CD4-positive, alpha-beta memory T cell (primary cell): ENCODE measurements at places on chromosomes 2 and 18. TPM values are rescaled to one million over a fixed set of nuclear protein-coding genes. Genes with fewer than 3 reads are reported as not detected.

The PAIP2B gene
- total RNA-seq: 9.9 TPM

The IL18R1 gene
- 11.0 TPM for total RNA-seq

The PRKAG3 gene
- not detected for total RNA-seq

The ANKRD30BL gene
- not detected for total RNA-seq

GRCh38 chr2:25936889-25937545, 45.3 kb downstream of the KIF3C start:
- no peak for DNase-seq

GRCh38 chr18:35703043-35703688, 121.6 kb downstream of the GALNT1 start:
- DNase-seq: no peak

GRCh38 chr2:42249284-42249683, 80.1 kb downstream of the EML4 start:
- no peak for DNase-seq

GRCh38 chr2:180618570-180618969, 361.8 kb upstream of the UBE2E3 start:
- DNase-seq: no peak

DNA sequence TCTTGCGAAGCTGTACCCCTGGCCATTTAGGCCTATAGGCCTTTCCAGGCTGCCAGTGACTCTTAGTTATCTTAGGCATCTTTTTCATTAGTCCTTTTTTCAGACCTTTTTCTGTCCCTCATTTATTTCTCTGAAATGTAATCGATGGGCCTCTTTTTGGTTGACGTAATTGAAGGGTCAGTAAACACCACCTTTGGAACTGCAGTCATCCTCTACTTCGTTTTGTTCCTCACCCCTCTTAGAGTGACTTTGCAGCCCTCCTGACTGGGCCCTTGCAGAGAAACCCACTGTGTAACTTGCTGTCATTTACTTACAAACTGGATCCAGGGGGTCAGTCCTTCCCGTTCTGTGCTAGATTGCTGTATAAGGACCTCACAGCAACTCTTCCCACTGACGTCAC, 23.2 kb downstream of the CENPO start:
- no peak for DNase-seq

DNA sequence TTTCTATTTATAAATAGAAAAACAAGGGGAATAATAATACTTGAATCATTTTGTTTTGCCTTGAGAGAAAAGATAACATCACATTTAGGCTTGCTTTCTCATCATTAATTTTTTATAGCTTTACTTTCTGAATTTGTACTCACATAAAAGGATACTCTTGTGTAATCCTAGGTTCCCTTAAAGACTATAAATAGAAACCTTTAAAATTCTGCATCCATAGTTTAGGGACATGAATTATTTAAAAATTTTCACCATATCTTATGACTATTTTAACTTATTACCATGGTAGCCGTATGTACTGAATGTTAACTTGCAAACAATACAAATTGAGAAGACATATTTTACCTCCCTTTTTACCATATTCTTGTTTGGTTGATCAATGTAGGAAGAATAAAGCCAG, 143.5 kb upstream of the CWC22 start:
- DNase-seq: no peak

DNA sequence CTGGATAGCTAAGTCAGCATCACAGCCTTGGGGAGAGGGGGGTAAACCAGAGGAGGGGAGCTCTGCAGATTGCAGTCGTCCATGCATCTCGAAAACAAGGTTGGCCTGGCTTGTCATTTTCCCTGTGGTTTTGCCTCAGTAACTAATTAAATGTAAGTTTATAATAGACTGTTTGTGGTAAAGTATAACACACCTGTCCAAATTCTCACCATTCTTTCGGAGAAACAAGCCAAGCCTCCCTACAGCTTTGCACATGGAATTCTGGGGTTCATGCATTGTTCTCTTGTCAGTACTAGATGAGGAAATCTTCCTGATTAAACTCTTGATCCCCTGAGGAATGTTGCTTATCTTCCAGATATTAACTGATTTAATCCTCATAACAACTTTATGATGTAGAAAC, 1065.2 kb upstream of the FAM98A start:
- no peak for DNase-seq

DNA sequence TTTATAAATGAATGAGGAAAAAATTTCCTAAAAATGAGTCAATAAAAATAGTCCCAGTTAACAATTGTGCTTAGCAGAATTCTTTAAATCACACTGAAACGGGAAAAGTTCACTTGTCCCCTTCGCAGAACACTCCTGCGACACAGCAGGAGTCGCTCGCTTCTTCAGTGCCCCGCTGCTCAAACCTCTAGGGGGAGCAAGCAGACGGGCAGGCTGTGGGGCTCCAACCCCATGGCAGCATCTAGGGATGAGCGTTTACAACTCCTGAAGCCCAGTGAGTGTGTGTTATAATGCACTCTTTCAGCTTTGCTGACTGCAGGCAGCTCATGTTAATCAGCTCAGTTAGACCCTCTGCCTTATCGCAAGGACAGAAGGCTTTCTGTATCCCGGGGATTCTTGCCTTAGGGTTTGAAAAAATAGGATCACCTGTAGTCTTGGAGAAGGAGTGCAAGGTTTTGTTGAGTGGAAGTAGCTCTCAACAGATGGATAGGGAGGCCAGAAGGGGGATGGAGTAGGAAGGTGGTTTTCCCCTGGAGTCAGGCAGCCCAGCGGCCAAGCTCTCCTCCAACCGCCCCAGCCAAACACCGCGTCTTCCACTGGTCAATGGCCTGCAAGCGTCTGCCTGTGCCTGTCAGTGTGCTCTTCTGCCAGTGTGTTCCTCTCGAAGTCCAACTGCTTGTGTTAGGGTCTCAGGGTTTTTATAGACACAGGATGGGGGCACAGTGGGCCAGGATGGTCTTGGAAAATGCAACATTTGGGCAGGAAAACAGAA, 1977.7 kb upstream of the LRRTM1 start:
- DNase-seq: no peak

DNA sequence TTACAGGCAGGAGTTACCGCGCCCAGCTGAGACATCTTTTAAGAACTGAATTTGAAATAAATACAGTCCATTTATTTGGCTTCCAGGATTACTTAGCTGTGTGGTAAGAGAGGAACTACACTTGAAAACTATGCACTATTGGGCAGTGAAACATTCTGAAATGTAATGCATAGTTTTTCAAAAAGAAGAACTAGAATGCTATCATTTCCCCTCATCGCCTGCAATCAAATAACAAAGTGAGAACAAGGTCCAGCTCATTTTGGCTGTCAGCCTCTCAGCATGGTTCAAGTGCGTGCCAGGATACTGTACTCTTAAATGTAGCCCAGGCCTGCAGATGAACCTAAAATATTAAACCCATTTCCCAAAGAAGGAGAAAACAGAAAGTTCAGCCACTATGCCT, 76.6 kb upstream of the ARL5A start:
- no peak for DNase-seq

DNA sequence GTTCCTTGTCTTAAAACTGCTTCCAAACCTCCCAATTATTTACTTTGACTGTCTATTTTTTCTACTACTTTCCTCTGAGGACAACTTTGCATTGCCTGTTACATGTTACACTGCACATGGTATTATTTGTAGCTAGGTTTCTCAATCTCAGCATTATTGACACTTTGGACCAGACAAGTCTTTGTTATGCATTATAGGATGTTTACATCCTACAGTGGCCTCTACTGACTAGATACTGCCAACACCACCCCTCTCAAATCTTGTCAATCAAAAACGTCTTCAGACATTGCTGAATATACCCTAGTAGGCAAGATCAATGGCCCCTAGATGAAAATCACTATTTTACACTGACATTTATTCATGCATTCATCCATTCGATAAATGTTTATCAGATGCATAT, 129.6 kb upstream of the DNAJC10 start:
- no peak for DNase-seq

DNA sequence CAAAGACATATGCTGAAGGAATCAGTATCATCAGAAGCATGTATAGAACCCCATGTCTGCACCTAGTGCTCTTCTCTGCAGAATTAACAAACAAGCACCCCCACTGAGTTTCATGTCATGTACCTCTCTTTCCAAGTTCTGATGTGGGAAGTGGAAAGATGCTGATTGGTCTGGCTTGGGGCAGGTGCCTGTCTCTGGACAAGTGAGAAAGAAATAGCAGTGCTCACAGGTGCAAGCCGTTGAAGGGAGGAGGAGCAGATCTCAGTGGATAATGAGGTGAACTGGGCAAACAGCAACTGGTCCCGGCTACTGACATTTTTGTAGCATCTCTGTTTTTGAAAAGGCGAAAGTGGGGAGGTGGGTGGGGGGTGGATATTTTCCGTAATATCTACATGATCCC, 17.5 kb upstream of the ACVR1 start:
- DNase-seq: no peak
